ENCODE measurements at places on chromosomes 3 and 15.

GRCh38 chr3:13237776-13238490 lies 164.7 kb upstream of the IQSEC1 start:
- no peak for DNase-seq

- no peak for DNase-seq
These were observed 431.3 kb upstream of the MDFIC2 start for GRCh38 chr3:70743754-70744153.

DNA sequence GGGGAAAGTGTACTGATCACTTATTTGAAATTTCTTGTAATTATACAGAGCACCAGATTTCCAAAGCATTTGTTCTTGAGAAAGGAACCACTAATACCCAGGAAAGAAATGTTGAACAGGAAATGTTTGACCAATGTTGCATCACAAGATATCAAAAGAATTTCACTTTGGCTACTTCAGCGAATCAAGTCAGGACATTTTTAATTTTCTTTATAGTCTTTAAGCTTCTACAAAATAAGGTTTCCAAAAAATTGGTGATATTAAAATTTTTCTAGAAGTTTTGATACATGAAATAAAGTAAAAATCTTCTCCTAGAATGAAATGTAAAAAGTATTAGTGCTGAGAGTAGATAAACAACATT lies 421.9 kb downstream of the MECOM start:
- DNase-seq = no peak

DNA sequence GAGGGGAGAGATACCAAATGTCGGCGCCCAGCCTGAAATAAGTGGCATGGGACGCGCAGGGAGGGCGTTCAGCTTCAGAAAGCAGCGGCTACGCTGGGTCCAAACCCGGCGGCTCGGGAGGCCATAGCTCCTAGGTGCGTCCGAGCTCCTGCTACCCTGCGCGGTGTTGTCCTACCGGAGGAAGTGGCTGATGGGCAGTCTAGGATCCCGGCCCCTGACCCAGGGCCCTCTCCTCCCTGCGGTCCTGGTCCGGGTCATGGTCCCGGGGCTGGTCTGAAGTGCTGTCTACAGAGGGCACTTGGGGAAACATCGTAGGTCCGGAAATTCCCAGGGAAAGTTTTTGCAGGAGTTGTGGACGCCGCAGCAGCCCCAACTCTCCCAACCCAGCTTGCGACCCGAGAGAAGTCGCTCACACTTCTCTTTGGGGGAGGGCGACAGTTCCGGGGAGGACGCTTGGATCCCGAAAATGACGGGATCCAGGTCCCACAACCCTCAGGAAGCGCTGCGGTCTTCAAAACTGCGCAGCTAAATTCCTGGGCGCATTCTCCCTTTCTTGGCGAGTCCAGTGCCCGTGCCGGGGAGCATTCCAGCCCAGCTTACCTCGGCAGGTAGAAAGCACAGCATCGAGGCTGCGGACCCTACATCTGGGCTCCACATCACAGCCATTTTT lies 9.1 kb upstream of the FOXB1 start:
- DNase-seq = no peak

DNA sequence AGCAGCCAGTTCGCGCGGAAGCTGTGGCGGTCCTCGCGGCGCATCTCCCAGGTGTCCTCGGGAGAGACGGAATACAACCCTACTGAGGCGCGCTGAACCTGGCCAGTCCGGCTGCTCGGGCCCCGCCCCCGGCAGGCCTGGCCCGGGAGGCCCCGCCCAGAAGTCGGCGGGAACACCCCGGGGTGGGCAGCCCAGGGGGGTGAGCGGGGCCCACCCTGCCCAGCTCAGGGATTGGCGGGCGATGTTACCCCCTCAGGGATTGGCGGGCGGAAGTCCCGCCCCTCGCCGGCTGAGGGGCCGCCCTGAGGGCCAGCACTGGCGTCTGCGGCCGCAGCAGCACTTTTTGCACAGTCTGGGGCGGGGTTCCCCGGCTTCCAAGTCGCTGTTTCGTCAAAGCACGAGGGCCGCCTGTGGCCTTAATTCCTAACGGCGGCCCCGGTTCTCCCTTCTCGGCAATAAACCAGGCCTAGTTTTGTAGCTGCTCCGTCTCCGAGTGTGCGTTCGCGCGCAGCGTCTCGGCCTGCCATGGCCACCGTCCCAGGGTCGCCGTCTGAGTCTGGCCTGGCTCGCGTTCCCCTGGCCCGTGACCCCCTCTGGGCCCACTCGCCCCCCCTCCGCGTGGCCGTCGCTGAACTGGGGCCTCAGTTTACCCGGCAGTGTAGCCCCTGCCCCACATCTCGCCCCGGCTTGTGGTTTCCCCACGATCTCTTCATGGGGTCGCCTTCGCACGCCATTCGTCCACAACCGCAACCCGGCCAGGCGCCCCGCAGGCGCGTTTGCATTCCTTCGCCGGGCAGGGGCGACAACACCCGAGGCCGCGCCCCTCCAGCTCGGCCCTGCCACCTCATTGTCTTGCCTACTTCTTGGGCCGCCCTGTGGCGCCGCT lies 30.0 kb downstream of the NBEAL2 start:
- no peak for DNase-seq

- DNase-seq = no peak
These were observed 444.5 kb downstream of the EPHB1 start for GRCh38 chr3:135239615-135239884.

DNA sequence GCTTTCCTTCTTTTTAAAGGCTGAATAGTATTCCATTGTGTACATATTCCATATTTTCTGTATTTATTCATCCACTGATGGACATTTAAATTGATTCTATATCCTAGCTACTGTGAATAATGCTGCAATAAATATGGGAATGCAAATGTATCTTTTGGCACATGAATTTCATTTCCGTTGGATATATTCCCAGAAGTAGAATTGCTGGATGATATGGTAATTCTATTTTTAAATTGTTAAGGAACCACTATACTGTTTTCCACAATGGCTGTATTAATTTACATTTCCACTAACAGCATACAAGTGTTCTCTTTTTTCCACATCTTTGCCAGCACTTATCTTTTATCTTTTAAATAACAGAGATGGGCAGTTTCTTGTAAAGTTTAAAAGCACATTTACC lies 302.7 kb downstream of the CTNNB1 start:
- no peak for DNase-seq

DNA sequence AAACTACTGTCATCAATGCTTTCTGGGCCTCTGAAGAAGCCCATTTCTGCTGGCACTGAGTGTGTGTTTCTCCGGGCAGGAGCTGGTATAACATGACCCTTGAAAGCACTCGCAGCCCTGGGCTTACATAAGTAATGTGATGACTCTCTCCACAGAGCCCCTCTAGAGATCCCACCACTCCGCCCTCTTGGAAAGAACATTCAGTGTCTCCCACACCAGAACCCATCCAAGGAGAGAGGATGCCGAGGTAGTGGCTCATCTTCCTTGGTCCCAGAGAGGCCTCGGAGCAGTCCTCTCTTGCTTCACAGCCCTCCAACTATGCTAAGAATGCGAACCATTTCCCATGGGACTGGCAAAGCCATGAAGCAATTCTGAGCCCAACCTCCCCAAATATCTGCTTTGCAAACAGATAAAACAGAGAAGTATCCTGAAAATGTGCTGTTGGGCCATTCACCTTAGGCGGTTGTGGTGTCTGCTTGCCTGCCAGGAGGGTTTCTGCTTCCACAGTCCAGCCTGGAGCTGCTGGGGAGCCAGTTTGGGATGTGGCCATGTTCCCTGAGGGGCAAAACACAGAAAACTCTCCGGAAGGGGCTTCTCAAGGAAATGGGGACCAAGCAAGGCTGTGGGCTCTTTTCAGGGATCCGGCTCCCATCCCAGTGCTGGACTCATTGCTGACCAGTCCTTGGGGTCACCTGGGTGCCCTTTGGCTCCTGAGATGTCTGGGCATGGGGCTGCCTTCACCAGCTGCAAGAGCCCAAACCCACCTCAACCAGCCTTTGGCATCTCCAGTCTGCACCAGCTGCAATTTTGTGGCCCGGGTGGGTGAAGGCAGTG lies 47.3 kb downstream of the AMOTL2 start:
- DNase-seq = no peak

DNA sequence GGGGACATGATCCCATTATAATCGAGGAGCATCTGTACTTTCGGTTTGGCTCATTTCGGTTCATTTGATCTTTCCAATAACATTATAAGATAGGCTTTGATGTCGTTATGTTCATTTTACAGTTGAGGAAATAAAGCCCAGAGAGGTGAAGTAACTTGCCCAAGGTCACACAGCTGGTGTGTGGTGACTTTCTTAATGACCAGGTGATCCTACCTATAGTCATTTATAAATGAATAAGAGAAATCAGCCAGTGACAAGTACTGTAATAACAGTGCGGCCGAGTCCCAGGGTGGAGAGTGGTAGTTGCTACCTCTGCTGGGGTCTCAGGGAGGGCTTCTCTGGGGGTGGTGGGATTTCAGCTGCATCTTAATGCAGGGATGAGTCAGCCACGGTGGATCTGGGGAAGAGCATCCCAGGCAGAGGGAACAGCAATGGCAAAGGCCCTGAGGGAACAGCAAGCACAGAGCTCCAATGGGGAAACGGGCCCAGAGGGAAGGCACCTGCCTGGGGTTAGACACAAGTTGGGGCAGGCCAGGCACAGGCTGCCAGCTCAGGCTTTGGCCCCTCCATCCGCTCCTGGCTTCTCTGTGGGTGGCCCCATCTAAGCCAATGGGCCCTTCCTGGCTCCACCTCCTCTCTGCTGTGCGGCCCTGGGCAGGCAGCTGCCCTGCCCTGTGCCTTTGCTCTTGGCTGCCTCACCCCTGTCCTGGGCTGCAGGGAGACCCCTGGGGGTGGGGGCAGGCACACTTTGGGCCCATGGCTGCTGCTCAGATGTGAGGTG lies 1.1 kb upstream of the FBLN2 start:
- no peak for DNase-seq

DNA sequence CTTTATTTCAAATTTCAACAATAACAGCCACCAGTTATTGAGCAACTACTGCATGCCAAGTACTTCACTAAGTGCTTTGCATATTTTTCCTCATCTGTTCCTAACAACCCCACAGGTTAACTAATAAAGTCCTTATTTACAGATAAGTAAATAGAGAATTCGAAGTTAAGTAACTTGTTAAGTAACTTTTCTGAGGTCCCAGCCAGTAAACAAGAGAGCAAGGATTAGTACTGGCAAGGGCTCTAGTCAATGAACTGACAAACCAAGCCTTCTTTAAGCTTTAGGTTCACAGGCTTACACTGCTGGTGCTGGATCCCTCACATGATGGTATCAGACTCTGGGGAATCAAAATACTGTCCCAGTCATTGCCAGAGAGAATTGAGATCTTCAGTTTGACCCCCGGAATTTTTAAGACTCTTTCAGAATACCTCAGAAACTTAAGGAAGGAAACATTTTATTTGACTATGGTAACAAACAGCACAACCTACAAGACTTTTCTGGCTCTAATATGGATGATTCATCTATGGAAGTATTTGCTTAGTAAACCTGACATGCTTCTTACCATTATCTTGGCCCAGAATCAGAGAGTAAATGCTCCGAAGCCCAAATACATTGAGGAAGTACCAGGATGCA lies 16.5 kb downstream of the EMC3 start:
- no peak for DNase-seq

GRCh38 chr3:184540777-184541681 lies 20.6 kb upstream of the EPHB3 start:
- no peak for DNase-seq

DNA sequence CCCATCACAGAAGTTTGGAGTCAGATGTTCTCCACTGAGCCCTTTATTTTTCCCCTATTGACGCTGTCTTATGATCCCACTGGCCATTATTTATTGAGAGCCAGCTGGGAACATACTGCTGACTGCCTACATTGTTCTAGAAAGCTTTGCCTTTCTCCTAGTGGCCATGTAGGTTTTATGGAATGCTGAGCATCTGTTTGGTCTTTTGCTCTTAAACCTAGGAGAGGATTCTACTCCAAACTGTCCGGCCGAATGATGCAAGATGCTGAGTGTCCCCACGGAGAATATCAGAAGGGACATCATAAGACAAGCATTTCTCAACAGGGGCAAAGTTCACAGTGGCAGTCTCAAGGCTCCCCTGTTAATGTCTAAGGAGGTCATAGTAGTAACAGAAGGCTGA lies 171.4 kb downstream of the ARRDC4 start:
- DNase-seq = no peak

GRCh38 chr15:38885471-38885952 lies 320.9 kb upstream of the RASGRP1 start:
- DNase-seq = no peak

GRCh38 chr3:182789371-182789770 lies 3.9 kb upstream of the ATP11B start:
- no peak for DNase-seq

DNA sequence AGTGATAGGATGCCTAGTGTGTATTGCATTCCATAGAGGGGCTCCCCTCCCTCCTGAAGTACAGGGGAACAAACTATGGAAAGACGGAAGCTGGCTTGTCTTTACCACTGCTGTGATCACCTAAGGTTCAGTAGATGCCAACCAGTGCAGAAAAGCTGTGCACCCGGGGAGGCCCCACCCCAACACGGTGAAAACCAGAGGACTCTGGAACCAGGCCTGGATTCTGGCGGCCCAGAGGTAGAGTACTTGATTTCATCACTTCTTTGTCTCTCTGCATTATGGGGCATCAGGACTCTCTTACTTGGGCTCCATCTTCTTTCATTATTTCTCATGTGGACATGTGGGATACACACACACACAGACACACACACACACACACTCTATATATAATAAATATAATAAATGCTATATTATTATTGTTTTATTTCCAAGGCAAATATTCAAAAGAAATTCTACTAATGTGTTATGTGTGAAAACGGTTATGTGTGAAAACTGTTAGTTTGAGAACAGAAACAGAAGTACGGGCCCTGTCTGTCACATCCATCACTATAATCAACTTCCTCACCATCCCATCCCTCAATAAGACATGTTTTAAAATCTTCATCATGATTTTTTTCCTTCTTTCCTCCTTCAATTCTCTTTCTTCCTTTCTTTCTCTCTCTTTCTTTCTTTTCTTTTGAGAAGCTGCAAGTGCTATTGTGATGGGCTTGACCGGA lies 152.4 kb upstream of the CMC1 start:
- DNase-seq = no peak

DNA sequence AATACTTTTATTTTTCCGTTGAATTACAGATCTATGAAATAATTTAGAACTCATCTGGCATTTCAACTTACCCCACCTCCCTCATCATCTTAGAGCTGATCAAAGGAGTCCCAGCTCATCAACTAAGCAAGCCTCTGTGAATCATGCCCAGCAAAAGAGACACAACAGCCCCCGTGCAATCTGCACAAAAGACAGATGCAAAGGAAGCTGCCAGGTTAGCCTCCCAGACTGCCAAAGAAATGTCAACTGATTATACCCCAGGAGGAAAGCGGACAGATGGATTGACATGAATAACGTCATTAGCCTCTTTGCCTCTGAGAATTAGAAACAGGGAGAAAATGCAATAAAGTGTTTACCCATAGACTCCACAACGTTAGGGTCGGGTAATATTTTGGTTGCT lies 75.0 kb downstream of the GABRB3 start:
- DNase-seq = no peak

- no peak for DNase-seq
These were observed 25.6 kb upstream of the RHO start for GRCh38 chr3:129502641-129503408.

- no peak for DNase-seq
These were observed 170.4 kb downstream of the FHIT start for GRCh38 chr3:61080737-61081445.

Data from NCI-H1436 treated with DMSO at 0.1 percent for 48 hours (cell line).